Hindlimb muscle (tissue), 1 donor: ENCODE measurements at places on chromosomes 6 and 20.

GRCh38 chr6:109793792-109794191 is 102.7 kb downstream of the FIG4 start:
- DNase-seq: peak; percentile 55

GRCh38 chr6:149122850-149123821 is 194.4 kb upstream of the TAB2 start:
- DNase-seq: no peak

DNA sequence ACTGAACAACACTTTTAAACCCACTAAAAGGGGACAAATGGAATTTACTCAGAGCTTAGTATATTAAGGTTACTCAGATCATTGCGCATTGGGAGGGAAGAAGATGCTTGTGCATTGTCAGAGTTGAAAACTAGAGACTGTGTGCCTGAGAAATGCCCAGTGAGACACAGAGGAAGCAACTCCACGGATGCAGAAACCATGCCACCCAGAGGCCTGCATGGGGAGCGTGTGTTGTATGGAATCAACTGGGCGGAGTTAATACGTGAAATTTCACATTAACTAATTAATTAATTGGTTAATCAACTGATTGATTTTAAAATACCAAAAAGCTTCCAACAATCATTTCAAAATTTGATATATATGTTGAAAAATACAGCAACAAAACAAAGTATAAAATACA is 391.6 kb downstream of the PLCB1 start:
- no peak for DNase-seq

- no peak for DNase-seq
These were observed 47.1 kb downstream of the DST start for GRCh38 chr6:56595490-56596122.

DNA sequence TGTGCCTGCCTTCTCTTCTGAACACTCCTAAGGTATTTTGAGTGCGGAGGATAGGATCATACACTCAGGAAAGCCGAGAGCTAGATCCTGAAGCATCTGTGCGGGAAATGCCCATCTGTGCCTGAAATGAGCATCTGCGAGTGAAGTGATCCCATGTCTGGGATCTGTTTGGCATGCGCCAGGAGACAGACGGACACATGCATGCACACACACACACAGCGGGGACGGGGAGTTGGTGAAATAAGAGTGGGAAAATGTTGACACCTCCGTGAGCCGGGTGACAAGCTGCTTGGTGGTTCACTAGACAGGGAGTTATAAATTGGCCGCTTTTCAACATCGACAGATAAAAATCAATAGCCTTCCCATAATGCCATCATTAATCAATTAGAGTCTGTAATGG is 13.8 kb downstream of the SYNJ2 start:
- no peak for DNase-seq

- DNase-seq: no peak
These were observed 54.0 kb upstream of the BTN3A2 start for GRCh38 chr6:26311012-26311384.

DNA sequence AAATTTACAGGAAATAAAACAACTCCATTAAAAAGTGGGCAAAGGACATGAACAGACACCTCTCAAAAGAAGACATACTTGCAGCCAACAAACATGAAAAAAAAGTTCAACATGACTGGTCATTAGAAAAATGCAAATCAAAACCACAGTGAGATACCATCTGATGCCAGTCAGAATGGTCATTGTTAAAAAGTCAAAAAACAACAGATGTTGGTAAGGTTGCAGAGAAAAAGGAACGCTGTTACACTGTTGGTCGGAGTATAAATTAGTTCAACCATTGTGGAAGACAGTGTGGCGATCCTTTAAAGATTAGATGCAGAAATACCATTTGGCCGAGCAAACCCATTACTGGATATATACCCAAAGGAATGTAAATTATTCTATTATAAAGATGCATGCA is 858.0 kb upstream of the FLRT3 start:
- DNase-seq: no peak

DNA sequence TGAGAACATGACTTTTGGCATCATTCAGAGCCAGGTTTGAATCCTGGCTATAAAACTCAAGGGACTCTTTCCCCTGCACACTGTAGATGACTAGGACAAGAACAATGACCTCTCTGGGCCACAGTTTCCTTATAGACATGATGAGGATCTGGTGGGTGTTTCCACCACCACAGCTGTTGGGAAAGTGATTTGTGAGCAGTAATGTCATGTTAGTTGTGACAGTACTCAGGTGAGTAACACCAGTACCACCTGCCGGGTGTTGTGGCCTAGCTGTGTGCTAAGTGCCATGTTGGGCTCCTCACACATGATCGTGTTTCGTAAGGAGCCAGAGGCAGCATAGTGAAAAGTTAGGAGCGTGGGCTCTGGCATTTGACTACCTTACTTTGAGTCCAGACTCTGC is 24.1 kb downstream of the HM13 start:
- DNase-seq: no peak

DNA sequence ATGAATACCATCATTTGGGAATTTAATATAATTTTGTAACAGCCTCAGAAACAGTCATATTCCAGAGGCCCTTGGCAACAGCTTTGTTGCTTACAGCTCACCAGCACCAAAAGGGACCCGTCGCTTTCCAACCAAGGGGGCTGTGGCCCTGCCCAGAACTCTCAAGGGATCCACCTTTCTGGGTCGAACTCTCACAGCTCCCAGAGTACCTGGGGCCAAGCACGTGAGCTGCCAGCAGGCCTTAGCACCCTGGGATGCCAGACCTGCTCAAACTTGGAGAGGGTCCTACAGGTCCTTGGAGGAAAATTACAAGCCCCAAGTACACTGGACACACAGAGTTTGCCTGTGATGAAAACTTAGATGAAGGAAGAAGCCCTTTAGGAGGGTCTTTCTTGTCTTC is 66.6 kb downstream of the SNX5 start:
- DNase-seq: no peak

DNA sequence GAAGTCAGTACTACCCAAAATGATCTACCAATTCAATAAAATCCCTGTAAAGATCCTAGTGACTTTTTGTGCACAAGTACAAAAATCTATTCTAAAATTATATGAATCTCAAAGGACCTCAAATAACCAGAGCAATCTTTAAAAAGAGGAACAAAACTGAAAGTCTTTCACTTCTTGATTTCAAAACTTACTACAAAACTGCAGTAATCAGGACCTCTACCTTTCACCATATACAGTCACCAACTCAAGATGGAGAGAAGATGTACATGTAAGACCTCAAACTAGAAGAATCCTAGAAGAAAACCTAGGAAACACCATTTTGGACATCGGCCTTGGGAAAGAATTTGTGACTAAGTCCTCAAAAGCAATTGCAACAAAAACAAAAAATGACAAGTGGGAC is 109.5 kb upstream of the CD93 start:
- no peak for DNase-seq

DNA sequence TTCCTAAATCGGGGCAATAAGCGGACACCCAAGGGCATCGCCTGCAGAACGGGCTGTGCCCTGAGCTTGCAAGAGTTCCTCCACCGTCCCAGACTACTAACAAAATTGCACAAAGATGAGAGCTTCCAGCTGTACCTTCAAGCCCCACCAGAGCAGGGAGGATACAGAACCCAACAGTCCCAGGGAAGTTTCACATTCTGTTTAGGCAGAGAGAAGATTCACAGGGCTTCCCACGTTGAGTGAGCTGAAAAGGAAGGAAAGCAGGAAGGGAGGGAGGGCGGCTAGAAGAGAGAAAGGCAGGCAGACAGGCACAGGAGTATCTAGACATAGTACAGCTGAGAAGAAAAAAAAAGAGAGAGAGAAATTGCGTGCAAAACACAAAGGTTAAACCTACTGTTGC is 112.6 kb upstream of the AFDN start:
- DNase-seq: no peak

DNA sequence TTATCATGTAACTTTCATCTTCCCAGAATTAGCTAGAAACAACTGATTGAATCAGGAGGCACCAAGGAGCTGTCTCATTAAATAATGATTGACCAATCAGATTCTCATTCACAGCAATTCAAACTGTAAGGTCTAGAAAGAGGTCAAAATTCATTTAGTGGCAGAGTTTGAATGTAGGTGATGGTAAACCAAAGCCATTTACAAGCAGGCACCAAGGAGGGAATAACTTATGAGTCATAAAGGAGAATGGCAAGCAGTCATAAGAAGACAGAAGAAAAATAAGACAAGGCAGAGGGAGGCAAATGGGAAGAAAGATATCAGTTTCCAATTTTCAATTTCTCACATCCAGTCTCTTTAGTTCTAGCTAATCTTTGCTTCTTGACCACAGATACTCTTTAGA is 52.9 kb upstream of the DEFB112 start:
- no peak for DNase-seq

GRCh38 chr20:13102694-13103093 is 93.9 kb downstream of the SPTLC3 start:
- no peak for DNase-seq

DNA sequence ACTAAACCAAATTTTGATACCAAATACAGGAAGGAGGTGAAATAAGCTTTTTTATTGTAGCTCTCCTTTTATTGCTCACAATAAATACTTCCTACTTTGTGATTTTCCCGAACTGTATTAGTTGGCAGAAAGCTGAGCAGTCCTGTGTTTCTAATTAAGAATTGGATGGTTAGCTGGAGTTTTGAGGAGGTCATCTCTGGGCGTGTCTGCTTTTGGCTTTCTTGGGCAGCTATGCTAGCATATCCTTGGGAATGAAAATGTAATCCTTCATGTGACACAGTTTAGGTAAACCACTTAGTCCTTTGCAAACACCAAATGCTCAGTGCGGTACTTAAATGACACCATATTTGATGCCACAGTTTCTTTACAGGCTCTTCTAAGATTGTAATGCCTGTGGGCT is 67.5 kb downstream of the MTHFD1L start:
- peak; percentile 80 for DNase-seq

GRCh38 chr20:42652266-42652665 is 537.4 kb downstream of the PTPRT start:
- no peak for DNase-seq

- DNase-seq: no peak
These were observed 41.3 kb downstream of the RSPH3 start for GRCh38 chr6:158958504-158959386.

GRCh38 chr20:16672299-16672698 is 57.5 kb upstream of the SNRPB2 start:
- no peak for DNase-seq

- no peak for DNase-seq
These were observed 73.8 kb downstream of the EYA4 start for GRCh38 chr6:133314947-133315346.

GRCh38 chr20:49288784-49289696 is 11.2 kb upstream of the ZNFX1 start:
- DNase-seq: no peak

GRCh38 chr20:39278230-39278788 is 316.2 kb downstream of the DHX35 start:
- no peak for DNase-seq

DNA sequence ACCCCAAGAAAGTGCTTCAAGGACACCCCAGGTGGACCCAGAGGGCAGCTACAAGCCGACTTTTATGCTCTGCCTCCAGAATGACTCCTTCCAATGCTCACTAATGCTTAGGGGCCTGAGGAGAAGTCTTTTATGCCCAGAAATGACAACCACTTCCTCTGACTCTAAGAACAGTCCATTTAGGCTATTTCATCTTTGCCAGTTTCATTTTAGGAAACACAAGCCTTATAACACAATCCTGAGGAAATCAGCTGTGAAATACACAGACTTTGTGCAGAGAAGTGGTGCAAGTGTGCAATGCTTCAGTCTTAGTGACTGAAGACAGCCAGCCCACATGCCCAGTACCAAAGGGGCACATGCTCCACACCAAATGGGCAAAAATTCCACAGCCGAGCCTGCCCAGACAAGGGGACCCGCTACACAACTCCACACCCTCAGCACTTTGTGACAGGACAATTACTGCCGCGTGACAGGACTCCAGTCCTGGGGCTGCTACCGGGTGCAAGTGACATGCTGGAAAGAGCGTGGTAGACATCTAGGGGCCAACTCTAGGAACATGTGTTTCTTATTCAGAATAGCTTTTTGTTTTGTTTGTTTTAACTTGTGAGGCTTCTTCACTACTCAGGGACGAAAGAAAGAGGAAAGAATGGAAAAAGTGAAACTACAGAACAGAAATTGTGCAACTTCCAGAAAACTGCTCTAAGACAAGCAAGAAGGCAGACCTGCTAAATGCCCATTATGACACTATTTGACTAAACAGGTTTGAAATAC is 28.2 kb upstream of the PLAGL1 start:
- peak; percentile 36 for DNase-seq

- DNase-seq: no peak
These were observed 1355.9 kb downstream of the GRIK2 start for GRCh38 chr6:102749210-102749971.

DNA sequence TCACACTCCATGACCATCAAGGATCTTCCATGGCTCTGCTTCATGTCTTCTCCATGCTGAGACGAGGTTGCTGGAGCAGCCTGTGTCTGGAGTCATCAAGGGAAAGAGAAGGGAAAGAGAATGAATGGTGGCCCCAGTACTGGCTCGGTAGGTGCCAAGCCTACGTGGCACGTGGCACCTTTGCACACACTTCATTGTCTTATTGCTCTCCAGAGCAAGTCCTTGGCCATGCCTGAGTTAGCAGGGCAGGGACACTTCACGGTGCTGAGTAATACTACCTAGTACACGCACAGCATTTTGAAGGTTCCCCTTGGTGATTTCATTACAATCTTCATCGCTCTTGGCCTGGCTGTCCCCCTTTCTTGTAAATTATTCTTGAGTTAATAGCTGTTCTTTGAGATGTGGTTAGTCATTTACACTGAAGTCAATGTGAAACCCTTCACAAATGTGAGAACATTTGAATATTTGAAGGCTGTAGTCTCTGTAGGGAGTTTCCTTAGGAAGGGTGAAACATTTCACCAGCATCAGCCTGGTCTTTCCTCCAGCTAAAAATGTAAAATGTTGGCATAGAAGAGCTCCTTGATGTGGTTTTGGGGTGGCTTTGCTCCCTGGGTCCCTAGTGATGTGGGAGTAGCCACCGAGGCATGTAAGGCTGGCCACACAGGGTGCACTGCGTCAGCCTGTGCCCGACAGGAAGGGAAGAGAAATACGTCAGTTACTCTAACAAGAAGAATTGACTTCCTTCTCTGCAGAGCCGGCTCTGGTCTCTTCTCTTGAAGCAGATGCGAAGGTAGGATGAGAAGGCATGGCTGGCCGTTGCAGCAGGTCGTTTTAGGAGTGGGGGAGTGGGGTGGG is at the start of gene SYTL3:
Gene SYTL3, plus strand, starts transcription at position 766 of the 855 bp plus-strand sequence. CDS start 13,215 bp downstream, outside the sequence.
- no peak for DNase-seq

- DNase-seq: peak; percentile 39
These were observed 63.4 kb upstream of the ENPP5 start for GRCh38 chr6:46234156-46234556.
